ENCODE measurements at places on chromosomes 5 and 9.

- DNase-seq, result no peak
Measured at GRCh38 chr9:130433168-130433946, 11.4 kb upstream of the ASS1 start.

DNA sequence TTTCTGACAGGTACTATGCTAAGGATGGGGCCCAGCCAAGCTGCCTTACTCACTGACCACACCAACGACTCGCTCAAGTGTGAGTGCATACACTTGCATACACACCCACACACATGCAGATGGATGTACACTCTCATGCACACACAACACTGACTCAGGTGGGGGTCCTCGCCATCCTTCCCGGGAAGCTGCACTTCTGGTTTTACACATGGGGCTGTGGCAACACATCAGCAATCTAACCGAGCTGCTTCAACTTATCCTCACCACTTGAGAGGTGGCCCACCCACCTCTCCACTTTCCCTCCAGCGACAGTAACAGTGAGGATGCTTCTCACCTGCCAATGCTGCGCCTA is 67.2 kb upstream of the SLC25A51 start:
- no peak for DNase-seq

DNA sequence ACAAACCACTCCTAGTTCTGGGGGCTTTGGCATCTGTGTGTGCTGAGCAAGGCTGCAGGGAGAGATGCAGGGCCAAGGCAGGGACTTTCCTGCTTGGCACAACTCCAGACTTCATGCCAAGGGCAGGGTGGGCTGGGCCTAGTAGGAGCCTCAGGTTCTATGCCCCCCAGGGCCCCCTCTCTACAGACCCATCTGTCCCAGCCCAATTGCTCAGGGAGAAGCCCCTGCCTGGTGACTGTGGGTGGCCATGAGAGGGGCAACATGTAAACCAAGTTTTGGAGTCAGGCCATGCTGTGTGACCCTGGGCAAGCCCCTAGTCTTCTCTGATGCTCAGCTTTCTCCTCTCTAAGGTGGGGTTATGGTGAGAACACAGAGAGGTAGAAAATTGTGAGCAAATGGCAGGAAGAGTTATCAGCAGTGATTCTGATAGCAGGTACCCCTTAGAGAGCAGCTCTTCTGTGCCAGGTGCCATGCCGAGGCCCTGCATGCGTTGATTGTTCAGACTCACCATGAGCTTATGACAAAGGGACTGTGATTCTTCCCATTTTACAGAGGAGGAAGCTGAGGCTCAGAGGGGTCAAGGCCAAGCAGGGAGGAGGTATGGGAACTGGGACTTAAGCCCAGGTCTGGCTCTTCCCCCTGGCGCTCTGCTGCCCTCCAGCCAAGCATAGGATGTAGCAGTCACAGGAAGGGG is 5.2 kb downstream of the OLFML2A start:
- DNase-seq, result no peak

GRCh38 chr5:136208916-136209315 is 16.0 kb upstream of the SMIM32 start:
- DNase-seq, result no peak

- no peak for DNase-seq
Measured at GRCh38 chr5:14684757-14685156, 20.2 kb downstream of the OTULIN start.

GRCh38 chr9:81560851-81561732 is 128.3 kb downstream of the TLE1 start:
- DNase-seq, result no peak

GRCh38 chr5:90472783-90473395 is 1.7 kb downstream of the MBLAC2 start:
- DNase-seq, result no peak

GRCh38 chr5:158522776-158523175 is 576.9 kb downstream of the EBF1 start:
- DNase-seq, result no peak

DNA sequence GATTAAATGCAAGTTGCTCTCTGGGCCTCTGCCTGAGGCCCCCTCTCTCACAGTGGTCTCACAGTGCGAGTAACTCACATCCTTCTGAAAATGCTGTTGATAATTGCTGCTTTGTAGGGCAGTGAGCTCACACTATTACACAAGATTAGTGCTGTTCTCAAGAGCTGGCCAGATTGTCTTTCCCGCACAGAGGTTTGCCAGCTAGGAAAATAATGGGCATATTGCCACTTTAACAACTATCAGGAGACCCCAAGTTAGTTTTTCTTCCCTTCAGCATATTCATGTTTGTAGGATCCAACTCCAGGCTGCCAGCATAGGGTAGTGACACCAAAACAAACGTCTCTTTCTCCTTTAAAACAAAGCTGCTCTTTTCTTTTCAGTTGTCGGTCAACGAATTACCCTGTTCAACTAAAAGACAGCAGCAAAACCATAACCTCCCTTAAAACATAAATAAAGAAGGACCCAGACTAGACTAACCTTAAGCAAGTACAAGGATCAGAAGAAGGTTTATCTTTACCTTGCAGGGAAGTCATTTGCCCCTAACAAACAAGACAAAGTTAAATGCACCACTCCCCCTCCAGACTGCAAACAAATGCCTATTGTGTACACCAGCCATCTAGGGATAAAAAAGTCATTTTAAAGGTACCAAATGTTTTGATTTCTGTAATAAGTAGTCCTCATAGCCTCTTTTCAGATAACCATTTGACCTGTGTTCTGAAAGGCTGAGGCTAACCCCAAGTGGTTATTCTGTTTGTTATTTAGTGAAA is 91.4 kb downstream of the VCAN start:
- peak; percentile 53 for DNase-seq

DNA sequence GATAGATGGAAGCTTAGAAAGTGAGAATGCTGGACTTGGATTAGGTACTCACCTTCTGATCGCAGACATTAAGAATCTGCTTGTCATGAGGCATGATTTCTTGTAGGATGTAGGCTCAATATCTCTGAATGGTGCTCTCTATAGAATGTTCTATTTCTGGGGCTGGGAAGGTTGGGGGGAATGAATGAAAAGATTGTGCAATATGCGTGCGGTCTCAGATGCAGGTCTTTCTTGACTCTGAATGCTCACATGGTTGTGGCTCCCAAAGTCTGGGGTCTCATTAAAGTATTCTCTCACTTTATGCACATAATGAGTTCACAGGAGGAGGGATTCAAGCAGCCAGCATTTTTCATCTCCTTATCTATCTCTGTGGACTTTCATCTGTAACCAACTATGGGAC is 482.0 kb upstream of the CD180 start:
- DNase-seq, result no peak

DNA sequence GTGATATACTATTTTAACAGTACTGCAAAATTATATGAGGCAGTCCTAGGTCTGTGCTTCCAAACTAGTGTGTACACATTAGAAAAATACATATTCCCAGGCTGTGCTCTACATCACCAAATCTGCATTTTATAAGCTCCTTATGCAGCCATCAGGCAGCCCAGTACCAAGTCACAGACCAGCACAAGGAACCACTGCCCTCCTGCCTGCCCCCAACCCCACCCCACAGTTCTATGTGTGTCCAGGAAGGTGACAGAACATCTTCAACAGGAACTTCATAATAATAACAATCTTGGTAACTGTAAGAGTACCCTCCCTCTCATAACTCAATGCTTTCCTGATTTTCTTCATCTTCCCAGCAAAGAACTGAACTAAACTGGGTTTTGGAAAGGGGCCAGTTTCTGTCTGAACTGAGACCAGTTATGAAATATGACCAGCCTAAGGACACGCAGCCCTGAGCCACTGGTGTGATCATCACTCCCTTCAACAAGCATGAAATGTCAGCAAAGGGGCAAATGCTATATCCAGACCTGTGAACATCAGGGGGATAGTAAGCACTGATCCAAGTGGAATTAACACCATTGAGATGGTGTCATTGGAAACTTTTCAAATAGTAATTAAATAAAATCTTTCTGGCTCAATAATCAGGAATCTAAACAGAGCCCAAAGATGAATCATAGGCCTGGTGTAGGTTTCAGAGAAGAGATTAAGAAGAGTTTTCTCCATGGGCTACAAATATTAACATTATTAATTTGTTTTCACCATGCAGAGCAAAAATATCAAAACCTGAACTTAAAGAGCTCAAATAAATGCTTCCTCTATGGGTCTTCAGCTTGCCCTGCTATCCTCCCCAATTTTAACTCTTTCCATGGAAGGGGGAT is 82.1 kb downstream of the DPYSL3 start:
- no peak for DNase-seq

DNA sequence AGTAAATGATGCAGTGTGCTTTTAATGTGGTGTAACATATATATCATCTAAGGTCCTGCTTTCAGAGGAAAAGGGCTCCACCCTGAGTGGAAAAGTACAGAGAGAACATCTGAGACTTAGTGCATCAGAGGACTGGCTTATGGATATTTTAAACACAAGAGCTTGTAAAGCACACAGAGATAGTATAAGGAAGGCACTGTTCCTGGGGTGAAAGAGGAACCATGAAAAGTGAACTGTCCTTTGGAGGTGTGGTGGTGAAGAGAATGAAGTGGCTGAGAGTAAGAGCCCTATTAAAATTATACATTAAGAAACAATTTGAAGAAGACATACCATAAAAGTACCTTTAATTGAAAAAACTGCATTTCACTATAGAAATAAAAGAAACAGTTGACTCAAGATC is 68.9 kb downstream of the CSF2 start:
- no peak for DNase-seq

DNA sequence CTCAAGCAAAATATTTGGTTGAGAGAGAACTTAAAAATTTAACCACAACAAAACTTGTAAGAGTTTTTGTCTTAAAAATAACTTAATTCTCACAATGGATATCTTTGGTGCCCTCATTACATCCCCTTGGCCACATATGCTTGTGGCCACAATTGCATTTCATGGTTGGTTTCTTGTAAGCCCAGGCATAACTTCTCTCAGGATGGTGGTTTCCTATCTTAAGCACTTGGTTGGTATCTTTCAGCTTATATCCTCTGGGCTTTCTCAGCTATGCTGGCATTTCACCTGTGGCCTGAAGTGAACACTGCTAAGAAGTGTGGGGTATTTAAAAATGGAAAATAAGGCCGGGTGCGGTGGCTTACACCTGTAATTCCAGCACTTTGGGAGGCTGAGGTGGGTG is 212.4 kb upstream of the MEF2C start:
- DNase-seq, result no peak

DNA sequence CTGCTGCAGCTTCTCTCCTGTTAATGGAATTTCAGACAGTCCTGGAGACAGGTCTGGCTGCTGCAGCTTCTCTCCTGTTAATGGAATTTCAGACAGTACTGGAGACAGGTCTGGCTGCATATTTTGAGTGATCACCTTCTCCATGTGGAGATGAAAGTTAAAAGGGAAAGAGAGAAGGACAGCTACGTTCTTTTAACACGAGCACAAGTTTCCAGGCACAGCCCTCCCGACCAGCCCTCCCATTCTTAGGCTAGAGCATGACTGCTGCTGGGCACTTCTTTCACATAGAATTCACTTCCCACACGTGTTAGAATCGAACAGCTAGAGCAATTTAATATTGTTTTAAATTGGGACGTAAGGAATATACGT is 133.3 kb upstream of the DMRT1 start:
- DNase-seq, result no peak

GRCh38 chr5:168346417-168346816 is 55.0 kb downstream of the WWC1 start:
- no peak for DNase-seq

GRCh38 chr9:119164716-119165115 is 204.5 kb downstream of the BRINP1 start:
- no peak for DNase-seq

DNA sequence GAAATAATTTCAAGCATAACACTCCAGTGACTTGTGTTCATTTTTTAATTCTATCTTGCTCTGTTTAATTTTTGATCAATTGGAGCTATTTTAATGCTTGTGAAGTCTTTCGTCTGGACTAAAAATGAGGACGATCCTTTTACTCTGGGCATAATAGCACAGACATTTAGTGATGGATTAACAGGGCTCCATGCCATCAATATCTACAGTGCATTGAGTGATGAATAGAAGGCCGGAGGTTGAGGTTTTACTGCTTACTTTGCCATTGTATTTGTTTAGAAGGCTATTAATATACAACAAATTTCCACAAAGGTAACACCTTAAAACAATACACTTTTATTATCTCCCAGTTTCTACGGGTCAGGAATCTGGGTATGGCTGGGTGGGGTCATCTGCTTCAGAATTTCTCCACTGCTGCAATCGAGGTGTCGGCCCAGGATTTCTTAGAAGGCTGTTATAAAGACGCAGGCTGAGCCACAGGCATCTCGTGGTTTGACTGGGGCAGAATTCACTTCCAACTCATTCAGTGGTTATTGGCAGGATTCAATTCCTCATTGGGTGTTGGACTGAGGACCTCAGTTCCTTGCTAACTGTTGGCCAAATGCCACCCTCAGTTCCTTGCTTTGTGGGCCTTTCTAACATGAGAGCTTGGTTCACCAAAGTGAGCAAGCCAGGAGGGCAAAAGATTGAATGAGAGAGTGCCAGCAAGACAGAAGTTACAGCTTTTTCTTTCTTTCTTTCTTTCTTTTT is 265.4 kb upstream of the VLDLR start:
- DNase-seq, result no peak

- DNase-seq, result no peak
Measured at GRCh38 chr5:66993448-66993847, 203.2 kb downstream of the CD180 start.

DNA sequence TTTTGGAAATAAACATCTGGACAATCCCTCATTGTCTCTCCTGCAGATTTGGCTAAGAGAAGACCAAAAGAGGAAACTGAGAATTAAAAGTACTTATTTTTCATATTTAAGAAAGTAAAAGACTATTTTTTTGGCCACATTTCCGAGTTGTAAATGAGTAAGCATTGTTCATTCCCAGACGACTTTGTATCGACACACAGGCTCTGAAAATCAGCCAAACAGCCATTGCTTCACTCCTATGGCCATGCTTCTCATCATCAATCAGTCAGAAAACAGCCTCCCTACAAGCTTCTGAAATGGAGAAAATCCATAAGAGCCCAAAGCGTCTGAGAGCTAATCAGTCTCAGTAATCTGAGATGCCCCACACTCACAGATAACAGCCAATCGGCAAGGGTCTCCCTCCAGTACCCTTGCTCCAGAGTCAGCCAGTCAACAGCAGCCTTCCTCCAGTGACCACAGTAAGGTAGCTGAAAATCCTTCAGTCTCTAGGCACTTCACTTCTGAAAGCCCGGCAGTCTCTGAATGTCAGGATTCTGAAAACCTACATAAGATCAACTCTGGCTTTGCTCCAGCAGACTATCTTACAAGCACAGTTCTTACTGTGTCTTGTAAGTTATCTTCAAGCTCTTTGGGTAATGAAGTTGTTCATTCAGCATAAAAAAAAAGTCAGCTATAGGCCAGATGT is 30.9 kb downstream of the CDO1 start:
- no peak for DNase-seq

- no peak for DNase-seq
Measured at GRCh38 chr5:148750614-148751013, 75.8 kb upstream of the ADRB2 start.

- no peak for DNase-seq
Measured at GRCh38 chr5:107464416-107464815, 206.3 kb downstream of the EFNA5 start.

- no peak for DNase-seq
Measured at GRCh38 chr5:174400461-174400860, 323.9 kb upstream of the MSX2 start.

DNA sequence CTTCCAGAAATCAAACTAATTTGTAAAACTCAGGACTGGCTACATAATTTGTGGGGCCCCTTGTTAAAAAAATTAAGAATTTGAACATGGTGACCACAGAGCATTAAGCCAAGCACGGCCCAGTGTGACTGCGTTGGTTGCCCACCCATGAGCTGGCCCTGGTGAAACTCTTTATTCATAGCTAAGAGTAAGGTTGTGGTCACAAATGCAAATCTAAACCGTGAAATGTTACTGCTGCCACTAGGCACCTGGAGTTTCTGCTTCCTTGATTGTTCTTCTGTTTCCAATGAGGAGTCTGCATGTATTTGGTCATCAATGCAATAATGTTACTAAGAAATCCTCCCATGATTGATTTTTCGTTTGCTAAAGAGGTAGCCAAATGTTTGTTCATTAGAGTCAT is 4.2 kb downstream of the GCNT1 start:
- no peak for DNase-seq

All from caudate nucleus (tissue), 63 donors.